ENCODE measurements at places on chromosomes 5 and 9.

- DNase-seq = no peak
Observed at GRCh38 chr9:91273853-91274552, 87.7 kb downstream of the AUH start.

DNA sequence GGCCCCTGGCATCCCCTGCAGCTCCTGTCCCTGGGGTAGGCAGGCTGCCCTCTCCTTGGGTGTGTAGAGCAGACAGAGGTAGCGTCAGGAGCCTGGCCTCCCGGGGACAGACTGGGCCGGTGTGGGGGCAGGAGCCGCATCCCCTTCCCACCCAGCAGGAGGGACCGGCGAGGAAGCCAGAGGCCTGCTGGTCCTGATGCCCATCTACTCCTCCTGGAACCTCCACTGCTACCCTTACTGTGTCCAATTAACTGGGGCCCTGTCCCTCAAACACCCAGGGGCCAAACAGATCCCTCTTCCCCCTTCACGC is 15.6 kb downstream of the RALGDS start:
- no peak for DNase-seq

DNA sequence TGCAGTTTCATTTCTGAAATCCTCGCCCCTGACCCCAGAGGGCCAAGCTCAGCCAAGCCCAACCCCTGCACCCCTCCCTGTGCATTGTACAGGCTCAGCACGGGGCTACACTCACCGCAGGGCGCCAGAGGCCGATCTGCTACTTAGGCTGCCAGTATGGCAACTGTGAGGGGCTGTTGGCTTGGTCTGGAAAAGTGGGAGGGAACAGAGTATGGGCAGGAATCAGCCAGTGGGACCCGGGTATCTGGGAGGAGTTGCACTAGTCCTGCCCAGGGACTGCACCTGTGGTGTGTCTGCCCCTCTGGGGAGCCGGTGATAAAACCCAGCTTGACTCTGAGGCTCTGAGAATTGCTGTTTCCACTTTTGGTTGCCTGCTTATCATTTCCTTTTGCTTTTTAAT is 167.4 kb upstream of the KIF2A start:
- DNase-seq = no peak

DNA sequence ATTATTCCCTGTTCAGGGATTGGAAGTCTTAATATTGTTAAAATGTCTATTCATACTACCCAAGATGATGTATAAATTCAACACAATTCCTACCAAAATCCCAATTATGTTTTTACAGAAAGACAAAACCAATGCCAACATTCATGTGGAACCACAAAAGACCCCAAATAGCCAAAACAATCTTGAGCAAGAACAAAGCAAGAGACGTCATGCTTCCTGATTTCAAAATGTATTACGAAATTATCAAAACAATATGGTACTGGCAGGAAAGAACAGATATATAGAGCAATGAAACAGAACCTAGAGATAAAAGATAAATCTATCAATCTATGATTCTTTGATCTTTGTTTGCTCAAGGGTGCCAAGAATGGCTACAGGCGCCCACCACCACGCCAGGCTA is 237.9 kb downstream of the TAF11L14 start:
- DNase-seq = no peak

DNA sequence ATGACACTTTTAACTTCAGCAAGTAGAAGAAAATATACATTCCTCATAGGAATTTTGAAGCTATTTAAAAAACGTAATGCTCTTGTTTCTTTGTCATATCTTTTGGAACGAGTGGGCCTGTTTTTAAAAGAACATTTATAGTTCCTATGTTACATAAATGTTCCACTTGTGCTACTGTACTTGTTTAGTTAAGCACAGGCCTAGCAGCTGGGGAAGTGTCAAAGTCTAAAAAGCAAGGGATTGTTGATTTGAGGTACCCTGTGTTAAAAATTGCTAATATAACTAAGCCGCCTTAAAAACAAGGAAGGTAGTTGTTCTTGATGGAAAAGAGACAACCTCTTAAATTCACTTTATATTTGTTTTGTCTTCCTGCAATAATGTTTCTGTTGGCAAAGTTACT is 27.2 kb upstream of the ELL2 start:
- no peak for DNase-seq

DNA sequence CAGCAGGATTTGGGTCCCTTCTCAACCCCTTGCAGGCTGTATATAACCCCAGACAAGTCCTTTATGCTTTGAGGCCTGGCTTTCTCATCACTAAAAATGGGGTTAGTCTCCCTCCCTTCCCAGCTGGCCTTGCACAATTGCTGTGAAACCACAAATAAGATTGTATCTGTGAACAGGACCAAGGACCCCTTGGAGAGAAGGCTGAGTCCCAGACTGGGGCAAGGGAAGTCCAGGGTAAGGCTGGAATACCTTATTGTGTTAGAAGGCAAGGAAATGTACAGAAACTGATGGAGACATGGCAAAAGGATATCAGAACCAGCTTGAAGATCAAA is 11.4 kb downstream of the MACROH2A1 start:
- no peak for DNase-seq

GRCh38 chr5:5150667-5151066 is 10.5 kb downstream of the ADAMTS16 start:
- no peak for DNase-seq

- no peak for DNase-seq
Observed at GRCh38 chr9:8095672-8096086, 296.1 kb upstream of the DMAC1 start.

Data from GM18507 (cell line).